ENCODE measurements at places on chromosomes 3 and 15. TPM values are rescaled to one million over a fixed set of nuclear protein-coding genes. Genes with fewer than 3 reads are reported as not detected.

- peak; percentile 48 for DNase-seq
- H3K27me3 ChIP-seq, result no peaks in the 10 kb centered on the region
- no peaks in the 10 kb centered on the region for H3K36me3 ChIP-seq
- H3K4me1 ChIP-seq, result no peaks in the 10 kb centered on the region
Measured at GRCh38 chr3:60755094-60755493, 496.2 kb downstream of the FHIT start.

DNA sequence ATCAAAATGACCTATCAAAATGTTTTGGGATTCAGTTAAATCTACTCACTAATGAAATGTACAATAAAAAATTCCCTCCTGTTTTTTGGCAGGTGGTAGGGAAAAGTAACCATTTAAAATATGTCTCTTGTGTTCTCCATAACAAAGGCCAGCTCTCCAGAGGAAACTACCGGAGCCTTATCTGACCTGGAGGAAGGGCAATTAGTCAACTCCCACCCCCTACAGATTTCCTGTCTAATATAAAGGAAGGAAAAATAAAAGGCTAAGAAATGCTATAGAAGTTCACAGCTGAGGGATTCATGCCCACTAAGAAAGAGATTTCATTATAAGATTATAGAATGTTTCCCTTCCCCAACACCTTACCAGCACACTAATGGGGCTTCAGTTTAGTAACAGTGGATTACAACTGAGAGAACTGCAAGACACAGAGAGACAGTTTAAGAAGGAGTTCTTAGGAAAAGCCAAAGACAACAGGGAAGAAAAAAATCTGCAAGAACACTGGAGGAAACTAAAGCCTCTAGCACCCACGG lies 376.5 kb upstream of the KCNMB2 start:
- H3K27me3 ChIP-seq, result no peaks in the 10 kb centered on the region
- no peak overlapping the region for H3K4me3 ChIP-seq
- H3K36me3 ChIP-seq, result no peaks in the 10 kb centered on the region
- no peak for DNase-seq
- H3K4me1 ChIP-seq, result no peaks in the 10 kb centered on the region
- H3K27ac ChIP-seq, result no peak overlapping the region

GRCh38 chr3:110650741-110651140 lies 420.9 kb upstream of the NECTIN3 start:
- H3K4me1 ChIP-seq, result peaks cover 27% of the 10 kb centered on the region
- H3K4me3 ChIP-seq, result no peak overlapping the region
- H3K36me3 ChIP-seq, result no peaks in the 10 kb centered on the region
- no peaks in the 10 kb centered on the region for H3K27me3 ChIP-seq
- peak overlapping the region; percentile 4 for H3K27ac ChIP-seq

- DNase-seq, result no peak
- peaks cover 1% of the 10 kb centered on the region for H3K36me3 ChIP-seq
- H3K4me3 ChIP-seq, result no peak overlapping the region
- H3K27ac ChIP-seq, result no peak overlapping the region
- no peaks in the 10 kb centered on the region for H3K27me3 ChIP-seq
- peaks cover 7% of the 10 kb centered on the region for H3K4me1 ChIP-seq
Measured at GRCh38 chr3:98589331-98590036, 3.9 kb downstream of the CPOX start.

DNA sequence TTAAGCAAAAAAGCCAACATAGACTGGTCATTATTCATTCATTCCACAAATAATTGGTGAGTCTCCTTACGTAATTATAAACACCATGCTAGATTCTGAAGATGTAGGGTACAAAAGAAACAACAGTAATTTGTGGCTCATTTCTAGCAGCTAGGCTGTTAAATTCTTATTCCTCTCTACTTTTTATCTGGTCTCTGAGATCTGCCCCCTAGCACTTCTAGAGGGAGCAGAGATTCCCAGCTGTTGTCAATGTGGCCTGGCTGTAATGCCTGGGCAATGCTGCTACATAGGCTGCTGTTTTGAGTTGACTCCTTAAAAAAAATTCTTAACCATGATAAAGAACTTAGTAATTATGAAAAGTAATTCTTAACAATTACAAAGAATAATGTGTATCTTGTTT lies 434.9 kb upstream of the THRB start:
- H3K36me3 ChIP-seq, result no peaks in the 10 kb centered on the region
- no peaks in the 10 kb centered on the region for H3K4me1 ChIP-seq
- H3K27ac ChIP-seq, result no peak overlapping the region
- no peak for DNase-seq

DNA sequence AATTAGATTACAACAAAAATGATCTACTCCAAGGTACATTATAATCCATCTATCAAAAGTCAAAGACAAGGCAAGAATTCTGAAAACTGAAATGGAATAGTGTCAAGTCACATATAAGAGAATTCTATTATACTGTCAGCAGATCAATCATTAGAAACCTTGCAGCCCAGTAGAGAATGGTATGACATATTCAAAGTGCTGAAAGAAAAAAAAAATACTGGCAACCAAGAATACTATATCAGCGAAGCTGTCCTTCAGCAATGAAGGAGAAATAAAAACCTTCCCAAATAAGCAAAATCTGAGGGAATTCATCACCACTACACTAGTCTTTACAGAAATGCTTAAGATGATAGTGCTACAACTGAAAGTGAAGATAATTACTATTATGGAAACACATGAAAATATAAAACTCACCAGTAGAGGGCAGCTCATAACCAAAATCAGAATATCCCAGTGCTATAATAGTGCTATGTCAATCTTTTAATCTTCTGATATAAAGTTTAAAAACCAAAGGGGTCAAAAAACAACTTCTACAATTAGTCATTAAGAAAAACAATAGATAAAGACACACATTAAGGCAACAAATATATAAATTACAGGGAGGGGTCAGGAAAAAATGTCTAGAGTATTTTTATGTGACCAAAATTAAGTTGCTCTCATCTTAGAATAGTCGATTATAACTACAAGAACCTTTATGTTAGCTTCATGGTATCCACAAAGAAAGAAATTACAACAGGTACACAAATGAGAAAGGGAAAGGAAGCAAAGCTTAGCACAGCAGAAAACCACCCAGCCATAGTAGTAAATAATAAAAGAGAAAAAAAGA lies 190.7 kb upstream of the CNTN6 start:
- no peak overlapping the region for H3K4me3 ChIP-seq
- no peaks in the 10 kb centered on the region for H3K27me3 ChIP-seq
- no peaks in the 10 kb centered on the region for H3K36me3 ChIP-seq
- no peak overlapping the region for H3K27ac ChIP-seq
- no peaks in the 10 kb centered on the region for H3K4me1 ChIP-seq

GRCh38 chr3:177335728-177336127 lies 138.4 kb upstream of the TBL1XR1 start:
- no peak overlapping the region for H3K27ac ChIP-seq
- no peaks in the 10 kb centered on the region for H3K27me3 ChIP-seq
- peaks cover 30% of the 10 kb centered on the region for H3K4me1 ChIP-seq
- DNase-seq, result no peak
- H3K36me3 ChIP-seq, result no peaks in the 10 kb centered on the region

DNA sequence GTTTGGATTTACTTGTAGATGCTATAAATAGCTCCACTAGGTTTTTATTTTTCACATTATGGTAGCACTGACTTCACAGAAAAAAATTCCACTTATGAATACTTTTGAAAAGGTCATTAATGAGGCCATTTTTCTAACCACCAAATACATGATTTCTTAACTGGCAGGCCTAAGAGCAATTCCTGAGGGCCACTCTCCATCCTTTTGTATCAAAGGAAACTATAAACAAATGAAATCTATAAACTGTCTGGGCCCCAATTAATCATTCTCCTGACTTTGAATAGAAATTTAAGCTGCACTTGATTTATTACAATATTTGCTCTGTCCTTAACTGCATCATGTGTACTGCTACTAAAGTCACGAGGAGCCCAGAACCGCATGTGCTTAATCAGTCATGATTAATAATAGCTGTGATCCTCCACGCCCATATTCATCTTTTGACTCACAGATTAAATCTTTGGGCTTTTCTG lies 25.1 kb upstream of the MTMR10 start:
- no peaks in the 10 kb centered on the region for H3K27me3 ChIP-seq
- peaks cover 21% of the 10 kb centered on the region for H3K4me1 ChIP-seq
- no peak overlapping the region for H3K4me3 ChIP-seq
- no peaks in the 10 kb centered on the region for H3K36me3 ChIP-seq
- no peak for DNase-seq

DNA sequence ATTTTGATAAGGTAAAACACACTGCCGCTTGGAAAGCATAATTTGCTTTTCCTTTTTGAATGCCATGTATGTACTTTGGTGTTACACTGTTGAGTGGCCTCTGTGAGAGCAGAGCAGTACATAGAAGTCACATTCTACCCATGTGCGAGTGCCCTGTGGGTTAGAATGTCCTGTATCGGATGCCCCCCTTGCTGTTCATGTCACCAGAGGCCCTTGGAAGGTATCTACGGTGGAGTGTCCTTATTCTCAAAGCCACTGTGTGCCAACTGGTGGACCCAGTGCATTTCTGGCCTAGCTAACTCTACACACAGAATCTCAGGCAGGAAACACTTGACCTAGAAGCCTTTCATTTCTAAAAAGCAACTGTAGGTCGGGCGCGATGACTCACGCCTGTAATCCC lies 137.0 kb downstream of the GHSR start:
- H3K27ac ChIP-seq, result no peak overlapping the region
- H3K4me3 ChIP-seq, result no peak overlapping the region
- no peak for DNase-seq
- peaks cover 1% of the 10 kb centered on the region for H3K36me3 ChIP-seq
- no peaks in the 10 kb centered on the region for H3K27me3 ChIP-seq

DNA sequence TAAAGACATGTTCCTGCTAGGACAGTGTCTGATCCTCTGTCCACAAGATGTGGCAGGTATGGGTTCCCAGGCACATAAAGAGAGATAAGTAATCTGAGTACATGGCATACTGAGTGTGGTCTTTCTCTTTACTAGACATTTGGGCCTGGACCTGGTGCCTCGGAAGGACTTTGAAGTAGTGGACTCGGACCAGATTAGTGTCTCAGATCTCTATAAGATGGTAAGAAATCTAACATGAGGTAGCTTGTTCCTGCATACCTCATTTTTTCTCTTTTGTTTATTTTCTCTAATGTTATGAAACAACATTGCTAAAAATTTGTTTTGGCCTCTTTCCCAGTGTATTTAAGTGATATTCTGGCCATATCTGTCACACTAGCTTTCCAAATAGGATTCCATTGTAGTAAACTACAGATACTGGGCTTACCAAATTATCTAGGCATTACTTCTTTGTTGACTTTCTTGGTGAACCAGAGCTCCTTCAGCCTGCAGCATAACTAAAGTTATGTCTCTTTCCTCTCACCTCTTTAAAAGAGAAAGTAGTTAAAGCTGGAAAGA lies 309.8 kb upstream of the MANF start:
- no peak for DNase-seq
- no peak overlapping the region for H3K4me3 ChIP-seq
- no peak overlapping the region for H3K27ac ChIP-seq
- no peaks in the 10 kb centered on the region for H3K4me1 ChIP-seq

GRCh38 chr3:28124882-28125281 lies 116.5 kb upstream of the CMC1 start:
- no peaks in the 10 kb centered on the region for H3K36me3 ChIP-seq
- H3K4me3 ChIP-seq, result no peak overlapping the region
- DNase-seq, result no peak
- no peak overlapping the region for H3K27ac ChIP-seq
- no peaks in the 10 kb centered on the region for H3K27me3 ChIP-seq

GRCh38 chr15:57540736-57541135 lies 51.0 kb upstream of the MYZAP start:
- 0 out of 2 replicates have a peak, but pooled peaks cover 3% of the 10 kb centered on the region for H3K4me1 ChIP-seq
- H3K36me3 ChIP-seq, result no peaks in the 10 kb centered on the region
- no peaks in the 10 kb centered on the region for H3K27me3 ChIP-seq
- H3K4me3 ChIP-seq, result no peak overlapping the region

GRCh38 chr3:142915636-142916035 lies 26.8 kb upstream of the PCOLCE2 start:
- H3K27me3 ChIP-seq, result no peaks in the 10 kb centered on the region
- H3K27ac ChIP-seq, result no peak overlapping the region
- H3K36me3 ChIP-seq, result no peaks in the 10 kb centered on the region
- H3K4me3 ChIP-seq, result no peak overlapping the region
- no peaks in the 10 kb centered on the region for H3K4me1 ChIP-seq

DNA sequence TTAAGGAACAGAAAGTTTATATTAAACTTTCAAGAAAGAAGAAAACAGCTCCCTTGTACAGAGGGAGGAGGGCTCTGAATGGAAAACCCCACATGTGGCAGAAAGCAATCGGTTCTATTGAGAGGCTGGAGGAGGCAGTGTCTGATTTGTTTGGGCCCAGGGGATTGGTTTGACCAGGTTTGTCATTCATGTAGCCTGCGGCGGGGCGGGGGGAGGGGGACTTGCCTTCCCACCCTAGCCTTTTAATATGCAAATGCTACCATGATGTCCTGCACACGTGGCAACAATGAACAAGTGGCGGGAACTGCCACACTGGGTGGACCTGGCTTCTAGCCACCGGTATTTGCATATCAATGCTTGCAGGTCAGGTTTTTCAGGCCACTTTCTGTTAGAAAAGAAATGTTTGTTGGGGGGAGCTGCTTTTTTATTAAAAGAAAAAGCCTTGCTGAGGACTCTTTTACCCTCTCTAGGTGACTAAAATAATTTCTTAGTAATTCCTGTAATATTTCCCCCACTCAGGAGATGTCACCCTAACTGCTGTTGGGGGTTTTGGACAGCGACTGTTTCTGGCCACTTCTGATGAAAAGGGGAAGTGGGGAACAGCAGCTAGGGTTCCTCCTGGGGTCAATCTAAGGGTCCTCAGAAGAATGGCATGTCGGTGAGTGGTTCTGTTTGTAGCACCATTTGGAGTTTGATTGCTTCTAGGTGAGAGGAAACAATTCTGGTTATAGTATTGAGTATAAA lies 691.2 kb downstream of the TBL1XR1 start:
- no peaks in the 10 kb centered on the region for H3K36me3 ChIP-seq
- no peaks in the 10 kb centered on the region for H3K4me1 ChIP-seq
- H3K27ac ChIP-seq, result no peak overlapping the region
- no peak for DNase-seq
- no peak overlapping the region for H3K4me3 ChIP-seq

DNA sequence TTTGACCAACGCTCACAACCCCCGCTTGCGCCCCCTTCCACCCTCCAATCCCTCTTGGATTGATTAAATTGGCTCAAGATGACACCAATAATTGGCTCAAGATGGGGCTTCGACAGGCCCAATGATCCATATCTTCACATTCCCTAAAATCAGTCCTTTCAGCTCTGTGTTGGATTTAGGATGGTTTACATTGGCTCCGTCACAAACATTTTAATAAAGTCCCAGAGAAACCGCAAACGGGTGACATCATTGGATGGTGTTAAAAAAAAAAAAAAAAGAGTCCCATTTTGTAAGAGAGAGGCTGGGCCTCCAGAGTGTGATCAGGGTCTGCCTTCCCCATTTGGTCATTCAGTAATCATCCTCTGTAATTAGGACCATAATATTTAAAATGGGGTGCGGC lies 113.4 kb upstream of the MRPS22 start:
- H3K4me3 ChIP-seq, result no peak overlapping the region
- no peak for DNase-seq
- H3K4me1 ChIP-seq, result no peaks in the 10 kb centered on the region
- H3K27ac ChIP-seq, result no peak overlapping the region
- H3K27me3 ChIP-seq, result no peaks in the 10 kb centered on the region

The LRRIQ4 gene
- total RNA-seq, result not detected

The SLC9A9 gene
- not detected for total RNA-seq

The ILDR1 gene
- total RNA-seq, result 0.25 TPM

The DNAJA4 gene
- 1.1 TPM for total RNA-seq

The SLITRK3 gene
- total RNA-seq, result not detected

The LAMB2 gene
- 181 TPM for total RNA-seq

The ITGB5 gene
- total RNA-seq, result 123 TPM

The SLC22A14 gene
- total RNA-seq, result 0.14 TPM

The SUSD5 gene
- total RNA-seq, result not detected

The LARP6 gene
- total RNA-seq, result 19.7 TPM
